ENCODE measurements at places on chromosomes 5 and 9.
A peak's percentile ranks its signal among the peaks of the same experiment; 100 is the strongest.

GRCh38 chr5:126119887-126120442 is 303.2 kb upstream of the GRAMD2B start:
- DNase-seq, result no peak

- DNase-seq, result no peak
These were observed 51.2 kb downstream of the RALGPS1 start for GRCh38 chr9:126965541-126966428.

GRCh38 chr5:69042500-69042899 is 51.3 kb upstream of the SLC30A5 start:
- no peak for DNase-seq

GRCh38 chr9:38432922-38433510 is 8.8 kb upstream of the IGFBPL1 start:
- DNase-seq, result no peak

- DNase-seq, result no peak
These were observed 6.4 kb upstream of the NOTCH1 start for GRCh38 chr9:136552117-136552703.

DNA sequence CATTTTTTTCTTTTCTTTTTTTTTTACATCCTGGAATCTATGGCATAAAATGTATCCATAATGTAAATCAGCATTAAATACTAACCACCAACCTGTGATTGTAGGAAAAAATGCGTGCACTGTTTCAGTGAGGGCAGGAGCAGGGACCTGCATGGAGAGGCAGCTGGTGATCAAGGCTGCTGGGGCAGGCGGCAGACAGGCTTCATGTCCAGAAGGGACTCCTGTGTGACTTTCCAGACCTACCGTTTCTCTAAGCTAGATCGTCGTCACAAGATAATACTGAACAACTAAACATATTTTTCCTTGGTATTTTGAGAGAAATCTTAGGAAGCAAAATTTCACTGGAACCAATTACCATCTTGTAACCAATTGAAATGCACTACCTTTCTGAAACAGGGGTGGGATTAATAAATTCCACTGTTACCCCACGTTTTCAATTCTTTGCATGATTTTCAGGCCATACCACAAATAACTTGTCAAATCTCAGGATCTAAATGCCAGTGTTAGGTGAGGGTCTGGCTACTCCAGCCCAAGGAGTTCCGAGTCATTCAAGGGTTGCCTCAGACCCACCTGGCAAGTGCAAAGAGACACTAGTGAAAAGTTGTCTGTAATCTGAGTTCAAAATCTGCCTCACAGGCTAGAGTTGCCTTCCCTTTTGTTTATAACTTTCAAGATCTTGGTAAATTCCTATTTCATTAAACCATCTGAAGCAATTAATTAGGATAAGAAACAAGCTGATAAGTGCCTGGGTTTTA is 198.2 kb downstream of the SEMA5A start:
- no peak for DNase-seq

GRCh38 chr5:100644185-100644584 is 109.0 kb downstream of the FAM174A start:
- DNase-seq, result no peak

- no peak for DNase-seq
These were observed 109.5 kb downstream of the SMIM23 start for GRCh38 chr5:171895081-171895480.

DNA sequence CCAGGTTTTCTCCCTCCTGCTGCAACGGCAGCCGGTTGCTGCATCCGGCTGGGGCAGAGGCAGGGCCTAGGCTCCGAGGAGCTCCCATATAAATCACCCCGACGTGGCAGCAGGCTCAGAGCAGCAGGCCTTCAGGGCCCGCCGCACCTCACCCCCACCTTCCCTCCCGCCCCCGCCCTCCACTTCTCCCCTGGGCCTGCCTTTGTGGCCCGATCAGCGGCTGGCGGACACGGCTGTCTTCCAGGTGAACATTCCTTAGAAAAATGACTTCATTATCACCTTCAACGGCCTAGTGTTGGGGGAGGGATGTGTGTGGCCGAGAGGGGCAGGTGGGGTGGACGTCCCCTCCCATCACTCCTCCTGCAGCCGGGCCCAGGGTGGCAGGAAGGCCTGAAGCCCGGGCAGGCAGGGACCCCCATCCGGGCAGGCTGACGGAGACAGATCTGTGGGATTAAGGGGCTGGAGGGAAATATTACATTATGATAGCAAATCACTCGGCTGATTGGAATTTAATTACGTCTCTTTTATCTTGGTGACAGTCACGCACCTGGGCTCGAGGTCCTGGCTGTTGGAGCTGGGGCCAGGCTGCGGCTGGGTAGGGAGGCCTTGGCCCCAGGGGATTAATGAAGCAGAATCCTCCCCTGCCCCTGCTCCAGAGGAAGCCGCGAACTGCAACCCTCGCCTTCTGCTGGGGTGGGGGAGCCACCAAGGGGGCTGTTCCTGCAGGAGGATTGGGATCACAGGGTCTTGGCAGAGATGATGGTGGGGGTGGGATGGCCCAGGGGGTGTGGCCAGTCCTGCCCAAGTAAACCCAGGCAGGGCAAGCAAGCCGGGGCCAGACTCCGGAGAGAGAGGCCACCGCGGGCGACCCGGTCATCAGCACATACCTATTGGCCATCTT is 38.4 kb upstream of the RXRA start:
- DNase-seq, result no peak

GRCh38 chr5:142301540-142301939 is 23.3 kb downstream of the SPRY4 start:
- DNase-seq, result no peak

DNA sequence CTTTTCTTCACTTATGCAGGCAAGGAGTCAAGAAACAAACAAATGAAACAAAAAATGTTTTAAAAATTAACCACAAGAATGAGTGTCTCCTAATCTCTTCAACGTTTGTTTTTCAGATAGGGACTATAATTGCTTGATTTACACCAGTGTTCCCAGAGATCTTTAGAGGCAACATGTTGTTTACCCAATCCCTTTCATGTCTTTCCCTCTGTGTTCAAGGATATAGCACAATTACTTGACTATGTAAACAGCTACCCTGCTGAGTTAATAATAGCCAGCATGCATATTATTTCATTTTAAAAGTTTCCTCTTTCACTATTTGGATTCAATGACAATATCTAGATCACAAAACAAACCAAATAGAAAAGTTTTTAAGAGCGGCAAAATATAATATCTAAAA is 25.1 kb upstream of the SHISAL2B start:
- DNase-seq, result no peak

- DNase-seq, result no peak
These were observed 19.8 kb upstream of the MTX3 start for GRCh38 chr5:80010754-80011392.

GRCh38 chr5:1926471-1927341 is 44.0 kb upstream of the IRX4 start:
- DNase-seq, result no peak

DNA sequence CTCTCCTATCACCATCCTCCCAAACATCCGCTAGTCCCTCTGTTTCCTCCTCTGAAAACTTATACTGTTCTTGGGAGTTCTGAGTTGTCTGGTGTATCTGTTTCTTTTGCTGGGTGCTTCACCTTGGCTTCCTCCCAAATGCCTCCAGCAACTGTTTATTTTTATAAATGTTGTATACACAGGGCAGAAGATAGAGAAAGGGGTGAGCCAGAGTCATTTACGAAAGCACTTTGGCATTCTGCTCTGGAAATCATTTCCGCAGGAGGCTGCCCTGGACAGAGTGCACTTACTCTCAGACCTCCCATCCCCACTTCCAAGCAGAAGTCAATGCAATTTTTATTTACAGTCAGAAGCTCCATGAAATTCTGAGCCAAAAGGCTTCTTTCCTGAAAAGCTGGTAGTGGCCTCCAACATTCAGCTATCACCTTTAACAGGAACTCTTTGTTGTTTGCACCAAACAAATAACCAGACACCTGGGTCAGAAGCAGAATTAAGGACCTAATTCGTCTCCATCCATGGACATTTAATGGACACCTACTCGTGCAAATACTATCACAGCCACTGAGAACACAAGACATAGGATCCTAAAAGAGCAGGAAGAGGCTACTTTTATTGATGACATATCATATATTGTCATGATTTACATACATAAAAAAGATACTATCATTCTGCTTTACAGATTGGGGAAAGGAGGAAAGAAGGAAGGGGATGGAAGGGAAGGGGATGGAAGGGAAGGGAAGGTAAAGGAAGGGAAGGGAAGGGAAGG is 229.5 kb upstream of the PAPPA start:
- no peak for DNase-seq

DNA sequence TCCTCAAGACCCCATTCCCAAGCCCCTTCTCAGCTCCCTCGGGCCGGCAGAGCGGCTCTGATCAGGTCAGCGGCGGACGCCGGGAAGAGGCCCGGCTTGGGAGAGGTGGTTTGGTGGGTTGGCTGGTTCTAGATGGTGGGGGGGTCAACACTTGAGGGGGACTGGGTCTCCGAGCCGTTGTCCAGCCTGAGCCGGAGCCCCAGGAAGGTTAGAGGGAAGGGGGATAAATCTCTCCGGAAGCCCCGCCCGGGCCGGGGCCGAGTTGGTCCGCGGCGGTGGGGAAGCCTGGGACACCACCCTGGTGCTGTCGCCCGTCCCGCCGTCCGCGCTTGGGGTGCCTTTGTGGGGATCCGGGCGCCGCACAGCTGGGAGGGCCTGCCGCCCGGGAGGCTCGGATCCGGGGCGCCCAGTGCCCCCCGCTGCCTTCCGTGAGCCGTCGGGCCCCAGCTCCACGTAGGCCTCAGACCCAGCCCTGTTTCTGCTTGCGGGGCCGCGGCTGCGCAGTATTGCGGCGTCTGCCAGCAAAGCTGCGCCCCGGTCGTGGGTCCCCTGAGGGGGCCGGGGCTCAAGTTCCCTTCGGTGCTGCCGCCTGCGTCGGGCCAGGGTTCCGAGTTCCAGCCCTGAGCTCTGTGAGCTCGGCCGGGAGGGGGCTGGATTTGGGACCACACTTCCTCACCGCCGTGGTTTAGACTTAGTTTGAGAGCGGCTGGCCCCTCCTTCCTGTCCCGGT is 542 bp upstream of the TRIM52 start:
- peak; percentile 57 for DNase-seq

GRCh38 chr9:118990949-118991348 is 378.3 kb downstream of the BRINP1 start:
- DNase-seq, result no peak

GRCh38 chr9:70049672-70050271 is 6.1 kb downstream of the MAMDC2 start:
- DNase-seq, result no peak

DNA sequence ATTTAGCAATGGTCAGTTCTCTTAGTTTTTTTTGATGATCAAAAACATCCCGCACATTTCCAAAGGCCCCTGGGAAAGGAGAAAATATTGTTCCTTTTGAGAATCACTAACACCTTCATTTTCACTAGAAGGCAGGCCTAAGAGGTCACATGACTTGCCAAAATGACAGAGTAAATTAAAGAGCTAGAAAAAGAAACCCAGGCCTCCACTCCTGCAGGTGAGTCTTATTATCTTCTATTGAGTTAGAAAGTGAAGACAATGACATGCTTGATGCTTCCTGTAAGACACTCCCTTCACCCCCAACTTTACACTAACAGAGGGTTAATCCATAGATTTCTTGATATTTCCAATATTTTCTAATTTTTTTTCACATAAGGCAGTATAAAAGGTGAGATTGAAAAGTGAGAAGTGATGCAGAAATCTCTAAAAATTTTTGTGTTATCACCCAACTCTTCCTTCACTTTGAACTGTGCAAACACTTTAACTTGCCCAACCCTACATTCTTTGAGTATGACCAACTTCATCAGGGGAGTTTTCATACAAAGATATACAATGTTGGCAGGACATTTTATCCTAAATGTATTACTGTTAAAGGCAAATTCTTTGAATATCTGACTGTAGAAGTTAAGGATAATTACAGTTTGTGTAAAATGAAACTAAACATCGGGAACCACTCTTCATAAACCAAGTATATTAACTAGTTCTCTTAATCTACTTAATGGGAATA is 57.1 kb downstream of the SUB1 start:
- no peak for DNase-seq

DNA sequence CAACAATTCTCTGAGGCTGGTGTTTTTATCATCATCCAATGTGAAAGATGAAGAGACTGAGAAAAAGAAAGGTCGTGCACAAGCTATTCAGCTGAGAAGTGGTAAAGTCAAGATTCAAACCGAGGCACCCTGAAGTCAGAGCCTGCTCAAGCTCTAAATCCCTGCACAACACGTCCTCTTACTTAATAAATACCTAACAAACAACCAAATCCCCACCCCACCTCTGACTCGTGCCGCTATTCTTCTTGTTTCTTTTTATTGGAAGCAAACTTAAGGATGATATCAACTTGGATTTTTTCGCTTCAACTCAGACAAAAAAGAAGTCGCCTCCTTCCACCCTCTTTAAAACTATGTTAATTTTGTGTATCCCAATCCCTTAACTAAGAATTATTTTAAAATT is 140.2 kb downstream of the CEP120 start:
- DNase-seq, result no peak

DNA sequence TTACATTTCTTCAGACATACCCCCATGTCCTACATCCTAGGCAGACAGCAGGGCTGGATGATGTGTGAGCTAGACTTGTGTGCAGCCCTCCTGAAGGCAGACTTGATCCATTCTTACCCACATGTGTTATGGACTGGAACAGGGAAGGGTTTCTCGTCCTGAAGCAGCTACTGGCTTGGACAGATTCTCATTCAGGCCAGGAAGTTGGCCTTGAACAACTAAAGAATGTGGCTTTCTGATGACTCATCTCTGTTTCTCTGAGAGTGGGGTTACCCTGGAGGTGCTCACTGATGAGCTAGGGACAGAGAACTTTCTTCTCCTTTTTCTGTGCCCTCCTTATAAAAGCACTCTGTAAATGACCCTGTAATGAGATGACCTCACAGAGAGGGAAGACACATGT is 246.5 kb downstream of the PCSK5 start:
- DNase-seq, result no peak

GRCh38 chr9:95494416-95495371 is 22.1 kb downstream of the PTCH1 start:
- DNase-seq, result peak; percentile 75

- no peak for DNase-seq
These were observed 42.3 kb upstream of the NR3C1 start for GRCh38 chr5:143445776-143446175.

DNA sequence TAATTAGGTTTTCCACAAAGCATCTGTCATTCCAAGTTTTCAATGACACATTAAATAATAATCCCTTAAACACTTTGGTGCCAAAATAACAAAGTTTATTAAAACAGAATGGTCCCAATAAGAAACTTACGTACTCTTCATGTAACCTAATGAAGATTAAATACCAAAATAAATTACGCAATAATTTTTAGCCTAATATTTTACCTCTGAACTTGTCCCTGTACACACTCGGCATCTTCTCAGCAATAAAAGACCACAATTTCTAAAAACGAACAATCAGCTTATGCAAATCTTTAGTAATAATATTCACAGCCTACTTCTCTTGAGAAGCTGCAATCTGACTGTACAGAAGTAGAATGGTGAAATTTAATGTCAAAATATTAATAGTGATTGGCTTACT is 163.6 kb downstream of the ZDHHC21 start:
- DNase-seq, result no peak

DNA sequence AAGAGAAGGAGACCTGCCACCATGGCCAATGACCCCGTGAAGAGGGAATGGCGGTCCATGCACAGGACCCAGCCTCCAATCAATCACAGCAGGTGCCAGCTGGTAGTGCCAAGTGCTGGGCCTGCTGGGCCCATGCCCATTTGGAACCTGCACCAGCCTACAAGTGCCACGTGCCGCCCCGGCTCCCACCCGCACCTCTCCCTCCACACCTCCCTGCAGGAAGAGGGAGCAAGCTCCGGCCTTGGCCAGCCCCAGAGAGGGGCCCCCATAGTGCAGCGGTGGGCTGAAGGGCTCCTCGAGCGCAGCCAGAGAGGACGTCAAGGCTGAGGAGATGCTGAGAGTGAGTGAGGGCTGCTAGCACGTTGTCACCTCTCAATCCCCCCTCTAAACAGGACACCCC is 37.8 kb upstream of the NPR3 start:
- DNase-seq, result no peak

GRCh38 chr9:137369911-137370764 is 52.8 kb downstream of the EXD3 start:
- no peak for DNase-seq

Measured in stimulated activated CD8-positive, alpha-beta memory T cell treated with anti-CD3 and anti-CD28 coated beads, Interleukin-12 subunit alpha, Interleukin-12 subunit beta, amount 100 ng/mL, for 1 hour (primary cell).